Hippocampal formation (tissue), 2 donors: ENCODE measurements at places on chromosomes 6 and 20.

GRCh38 chr6:107917451-107918375 is 40.3 kb downstream of the SEC63 start:
- no peak for DNase-seq

- DNase-seq: no peak
These were observed 89.4 kb upstream of the SIRPA start for GRCh38 chr20:1805816-1806215.

GRCh38 chr6:30743099-30744053 is 889 bp upstream of the FLOT1 start:
- no peak for DNase-seq

DNA sequence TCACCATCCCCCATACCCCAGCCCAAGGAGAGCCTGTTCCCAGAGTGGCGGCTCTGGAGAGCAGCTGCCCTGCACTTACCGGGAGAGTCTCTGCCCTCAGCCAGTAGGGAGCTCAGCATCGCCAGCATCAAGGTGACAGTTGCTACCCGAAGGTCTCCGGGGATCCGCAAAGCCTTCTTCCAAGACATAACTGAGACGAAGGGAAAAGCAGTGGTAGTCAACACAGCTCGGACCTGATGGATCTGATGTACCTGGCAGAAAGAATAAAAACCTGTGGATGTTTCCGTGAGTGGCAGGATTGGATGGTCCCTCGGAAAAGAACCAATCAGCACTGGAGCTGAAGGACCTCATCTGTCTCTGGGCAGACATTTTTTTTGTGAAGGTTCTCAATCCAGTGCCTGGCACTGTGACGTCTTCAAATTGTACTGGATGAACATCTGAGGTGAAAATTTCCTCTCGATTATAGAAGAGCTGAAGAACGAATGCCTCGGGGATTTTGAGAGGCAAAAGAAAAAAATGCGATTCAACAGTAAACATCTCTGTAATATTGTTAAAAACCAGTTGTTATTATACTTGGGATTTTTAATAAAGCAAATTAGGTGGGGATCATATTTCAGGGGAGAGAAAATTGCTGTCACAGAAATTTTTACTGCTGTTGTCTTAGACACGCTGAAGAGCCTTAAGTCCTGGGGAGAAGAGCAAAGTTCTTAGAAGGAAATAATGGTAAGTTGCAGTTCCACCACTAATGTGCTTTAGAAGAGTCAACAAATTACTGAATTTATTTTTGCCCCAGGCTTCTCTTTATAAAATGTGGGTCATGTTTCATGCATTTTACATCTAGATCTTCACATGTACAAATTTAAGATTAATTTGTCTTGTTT is at the start of gene HLA-DQB1:
TSS of gene HLA-DQB1 (minus strand) at position 238 of the 881 bp plus-strand sequence. CDS start at position 188, 50 bp downstream.
- DNase-seq: peak; percentile 30

DNA sequence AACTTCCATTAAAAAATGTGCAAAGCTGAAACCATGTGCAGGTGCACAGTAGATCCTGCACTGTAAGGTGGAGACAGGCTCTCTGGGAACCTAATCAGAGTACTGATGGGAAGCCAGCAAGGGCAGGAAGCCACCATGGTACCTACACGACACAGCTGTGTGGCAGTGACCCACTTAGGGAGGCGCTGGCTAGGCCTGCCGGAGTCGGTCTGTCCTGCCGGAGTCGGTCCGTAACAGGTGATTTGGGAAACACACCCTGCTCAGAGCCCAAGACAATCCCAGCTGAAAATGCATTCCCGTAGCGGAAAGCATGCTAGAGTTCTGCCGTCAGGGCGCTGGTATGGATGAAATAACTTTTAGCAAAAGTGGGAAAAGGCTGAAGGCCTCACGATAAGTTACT is 17.2 kb downstream of the TXNDC5 start:
- DNase-seq: no peak
